ENCODE measurements at places on chromosomes 16 and 17.

DNA sequence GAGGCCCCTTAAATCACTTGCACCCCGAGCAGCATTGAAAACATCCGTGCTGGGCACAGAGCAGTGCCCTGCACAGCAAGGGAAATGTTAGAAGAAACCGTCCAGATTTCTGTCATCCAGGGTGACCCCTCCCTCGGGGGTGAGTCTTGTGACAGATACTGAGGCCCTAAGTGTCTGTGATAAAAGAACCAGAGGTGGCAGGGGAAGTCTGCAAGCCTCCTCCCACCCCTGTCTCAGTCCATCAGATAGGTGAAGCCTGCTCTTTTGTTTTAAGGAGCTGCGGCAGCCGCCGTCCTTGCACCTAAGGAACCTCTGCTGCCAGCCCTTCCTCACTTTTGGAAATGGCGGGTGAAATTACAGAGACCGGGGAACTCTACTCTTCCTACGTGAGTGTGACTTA, 845 bp upstream of the NAT9 start:
- no peak for DNase-seq

GRCh38 chr17:79950751-79951150, 84.9 kb downstream of the TBC1D16 start:
- DNase-seq, result no peak

- no peak for DNase-seq
Measured at GRCh38 chr16:1530883-1531637, 2.4 kb upstream of the TMEM204 start.

- no peak for DNase-seq
Measured at GRCh38 chr16:56190048-56190676, 1.1 kb upstream of the GNAO1 start.

DNA sequence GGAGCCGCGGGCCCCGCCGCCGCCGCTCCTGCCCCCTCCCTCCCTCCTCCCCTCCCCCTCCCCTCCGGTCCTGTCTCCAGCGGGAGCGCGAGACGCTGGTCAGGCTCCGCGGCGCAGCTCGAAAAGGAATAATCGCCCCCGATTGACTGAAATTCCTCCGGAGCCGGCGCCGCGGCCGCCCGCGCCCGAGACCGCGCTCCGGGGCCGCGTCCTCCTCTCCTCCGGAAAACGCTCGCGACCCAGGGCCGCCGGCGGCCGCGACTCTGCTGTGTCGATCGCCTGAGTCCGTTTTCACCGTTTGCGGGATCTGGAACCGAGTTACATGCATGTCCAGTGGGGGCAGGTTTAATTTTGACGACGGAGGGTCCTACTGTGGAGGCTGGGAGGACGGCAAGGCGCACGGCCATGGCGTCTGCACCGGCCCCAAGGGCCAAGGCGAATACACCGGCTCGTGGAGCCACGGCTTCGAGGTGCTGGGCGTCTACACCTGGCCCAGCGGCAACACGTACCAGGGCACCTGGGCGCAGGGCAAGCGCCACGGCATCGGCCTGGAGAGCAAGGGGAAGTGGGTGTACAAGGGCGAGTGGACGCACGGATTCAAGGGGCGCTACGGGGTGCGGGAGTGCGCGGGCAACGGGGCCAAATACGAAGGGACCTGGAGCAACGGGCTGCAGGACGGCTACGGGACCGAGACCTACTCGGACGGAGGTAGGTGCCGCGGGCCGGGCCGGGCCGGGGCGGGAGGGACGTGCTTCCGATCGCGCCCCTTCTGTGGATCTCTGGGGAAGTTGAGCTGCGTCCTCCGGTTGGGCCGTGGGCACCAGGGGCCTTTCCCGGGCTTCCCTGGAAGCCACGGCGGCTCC, 744 bp downstream of the JPH3 start:
- no peak for DNase-seq

- DNase-seq, result no peak
Measured at GRCh38 chr17:78255953-78256706, 24.7 kb downstream of the TMEM235 start.

- no peak for DNase-seq
Measured at GRCh38 chr16:63301349-63301748, 1265.1 kb upstream of the CDH8 start.

- no peak for DNase-seq
Measured at GRCh38 chr16:49458243-49458642, 84.6 kb downstream of the C16orf78 start.

DNA sequence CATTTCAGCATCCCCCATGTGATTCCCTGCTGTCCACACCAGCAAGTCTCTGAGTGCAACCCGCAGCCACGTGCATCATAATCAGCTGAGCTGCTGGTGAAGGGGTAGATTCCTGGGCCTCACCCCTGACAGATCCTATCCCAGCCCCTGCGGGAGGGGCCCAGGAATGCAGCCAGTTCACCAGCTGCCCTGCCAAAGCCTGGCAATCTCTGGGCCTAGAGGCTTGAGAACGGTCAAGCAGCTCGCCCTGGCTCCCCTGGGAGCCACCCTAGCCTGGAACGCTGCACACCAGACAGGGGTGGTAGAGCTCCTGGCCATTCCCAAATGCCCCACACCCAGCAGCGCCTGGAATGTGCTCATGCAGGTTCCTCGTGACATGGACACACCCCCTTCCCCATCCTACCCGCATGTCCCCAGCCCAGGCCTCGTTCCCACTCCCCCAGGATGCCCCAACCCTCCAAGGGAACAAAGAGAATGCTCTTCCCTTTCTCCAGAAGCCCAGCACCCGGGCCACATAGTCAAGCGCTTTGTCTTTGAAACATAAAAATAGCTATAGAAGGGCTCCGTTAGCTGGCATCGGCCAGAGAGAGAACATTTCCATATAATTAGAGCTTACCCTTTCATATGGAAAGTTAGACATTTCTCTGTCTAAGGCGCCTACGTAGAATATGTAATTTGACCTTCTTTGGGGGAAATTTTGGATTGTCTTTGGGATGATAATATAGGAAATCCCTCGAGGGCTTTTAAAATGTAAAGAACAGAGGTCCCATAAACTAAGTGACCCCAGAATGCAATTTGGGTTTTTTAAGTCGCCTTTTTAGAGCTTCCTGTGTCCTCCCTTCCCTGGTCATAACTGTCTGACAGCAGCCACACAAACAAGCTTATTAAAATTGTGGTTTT, 3.4 kb downstream of the CEP295NL start:
- no peak for DNase-seq

DNA sequence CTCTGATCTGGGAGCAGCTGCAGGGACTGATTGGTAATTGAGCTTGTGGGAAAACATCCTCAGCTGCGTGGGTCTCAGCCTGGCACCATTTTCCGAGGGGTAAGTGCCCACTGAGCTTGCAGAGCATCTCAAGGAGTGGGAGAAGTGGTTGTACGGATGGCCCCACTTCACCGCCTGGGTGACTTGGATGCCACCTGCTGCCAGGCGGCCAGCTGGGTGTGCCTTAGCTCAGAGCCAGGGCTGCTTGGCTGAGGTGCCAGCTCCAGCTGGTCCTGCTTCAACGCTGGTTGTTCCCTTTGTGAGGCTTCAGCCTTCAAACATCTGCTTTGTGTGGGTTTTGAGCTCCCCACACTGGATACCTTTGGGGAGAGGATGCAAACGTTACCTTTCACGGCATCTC, 482.7 kb upstream of the EEF2KMT start:
- no peak for DNase-seq

DNA sequence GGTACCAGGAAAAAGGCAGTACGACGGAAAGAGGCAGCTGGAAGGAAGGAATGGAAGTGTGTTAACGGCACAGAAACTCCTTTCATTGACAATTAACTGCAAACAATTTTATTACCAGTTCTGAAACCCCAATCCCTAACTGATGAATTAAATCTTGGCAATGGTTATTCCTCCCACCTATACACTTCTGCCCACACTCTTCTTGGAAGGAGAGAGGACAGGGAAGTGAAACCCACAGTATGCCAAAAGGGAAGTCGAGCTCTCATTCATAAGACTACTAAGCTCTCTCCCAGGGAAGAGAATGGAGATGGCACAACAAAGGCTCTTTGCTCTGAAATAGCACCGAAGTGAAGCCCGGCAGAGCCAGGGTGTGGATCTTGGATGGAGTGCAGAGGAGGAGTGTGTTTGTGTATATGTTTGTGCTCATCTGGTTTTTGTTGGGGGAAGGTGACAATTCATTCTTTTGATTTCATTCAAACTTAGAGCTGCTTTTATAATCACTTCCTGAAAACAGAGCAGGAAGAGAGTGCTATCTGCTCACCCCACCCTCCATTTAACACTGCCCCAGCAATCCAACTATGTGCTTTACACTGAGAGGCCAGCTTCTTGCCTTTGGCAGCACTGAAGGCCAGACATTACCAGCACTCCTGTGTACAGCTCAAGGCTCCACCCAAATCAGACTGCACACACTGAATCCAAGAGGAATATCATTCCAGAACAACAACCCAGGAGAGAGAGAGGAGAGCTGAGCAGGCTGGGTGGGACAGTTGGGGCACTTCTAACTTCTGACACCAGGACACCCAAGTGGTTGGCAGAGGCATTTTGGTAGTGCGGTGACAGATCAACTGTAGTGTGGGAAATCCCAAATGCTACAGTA, 68.7 kb downstream of the HIC1 start:
- no peak for DNase-seq

DNA sequence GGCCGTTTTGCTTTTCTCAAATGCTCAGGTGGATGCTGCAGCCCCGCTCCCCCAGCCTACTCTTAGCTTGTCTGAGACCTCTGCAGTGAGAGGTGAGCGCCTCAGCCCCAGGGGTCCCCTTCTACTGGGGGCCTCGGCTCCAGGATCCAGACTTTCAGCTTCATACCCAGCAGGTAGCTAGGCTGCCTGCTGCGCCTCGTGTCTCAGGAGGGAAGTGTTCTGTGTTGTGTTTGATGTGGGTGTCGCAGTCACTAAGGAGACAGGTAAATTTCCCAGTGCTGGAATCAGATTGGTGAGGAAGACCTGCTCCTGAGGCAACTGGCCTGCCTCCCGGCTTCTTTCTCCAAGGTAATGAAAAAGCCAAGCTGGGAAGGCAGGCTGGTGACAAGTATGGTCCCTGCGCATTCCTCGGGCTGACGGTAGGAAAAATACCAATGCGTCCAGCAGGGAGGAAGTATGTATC, 604.0 kb upstream of the SALL1 start:
- no peak for DNase-seq

GRCh38 chr16:14652726-14653125, 20.0 kb downstream of the BFAR start:
- no peak for DNase-seq

DNA sequence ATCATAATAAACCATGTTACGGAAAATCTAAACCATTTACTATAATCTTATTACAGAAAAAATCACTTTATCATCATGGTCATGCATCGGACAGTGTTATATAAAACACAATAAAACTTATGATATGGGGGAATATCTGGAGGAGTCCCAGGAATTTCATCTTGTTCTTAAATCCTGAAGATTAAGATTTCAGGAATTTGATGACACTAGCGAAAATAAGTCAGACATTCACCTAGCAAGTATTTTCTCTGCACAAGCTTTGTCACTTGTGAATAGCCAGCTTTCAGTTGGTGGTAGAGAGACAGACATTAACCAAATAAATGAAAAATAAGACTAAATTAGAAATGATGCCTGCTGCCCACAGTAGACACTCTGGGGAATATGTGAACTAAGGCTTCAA, 410.0 kb downstream of the RBFOX1 start:
- DNase-seq, result no peak

DNA sequence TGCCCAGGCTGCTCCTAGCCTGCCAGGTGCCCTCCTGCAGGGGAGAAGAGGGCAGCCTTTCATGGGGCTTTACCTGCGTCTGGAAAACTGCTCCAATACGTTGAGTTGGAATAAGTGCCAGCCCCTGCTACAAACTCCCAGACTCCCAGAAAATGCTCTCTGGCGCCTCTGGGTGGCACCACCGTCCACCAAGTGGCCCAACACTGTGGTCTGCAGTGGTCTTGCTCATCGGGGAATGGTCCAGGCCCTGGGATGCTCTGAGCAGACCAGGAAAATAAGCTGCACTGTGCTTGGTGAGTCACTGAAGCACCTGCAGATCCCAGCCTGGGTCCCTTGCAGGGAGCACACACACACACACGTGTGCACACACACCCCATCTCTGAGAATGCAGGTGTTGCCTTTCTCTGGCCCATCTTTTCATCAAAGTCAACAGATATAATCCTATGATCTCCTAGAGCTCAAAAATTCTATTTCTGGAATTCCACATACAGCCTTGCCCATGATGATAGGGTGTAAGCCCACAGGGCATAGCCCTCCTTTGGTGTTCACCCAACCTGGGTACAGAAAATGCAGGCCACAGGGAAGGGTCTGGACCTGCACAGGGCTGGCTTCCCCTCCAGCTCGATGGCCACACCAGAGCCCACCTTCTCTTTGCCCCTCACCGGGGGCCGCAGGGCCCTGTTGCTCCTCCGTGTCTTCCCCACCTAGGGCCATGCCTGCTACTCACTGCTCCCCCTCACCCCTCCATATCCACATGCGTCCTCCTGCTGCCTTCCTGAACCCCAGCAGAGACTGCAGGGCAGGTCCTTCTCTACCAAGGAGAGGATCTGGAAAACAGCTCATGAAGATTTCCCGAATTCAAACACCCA, 20.5 kb downstream of the CDIP1 start:
- no peak for DNase-seq

- no peak for DNase-seq
Measured at GRCh38 chr16:27598931-27599565, 49.1 kb downstream of the KATNIP start.

- DNase-seq, result no peak
Measured at GRCh38 chr17:79365836-79366770, 244.7 kb downstream of the RBFOX3 start.

DNA sequence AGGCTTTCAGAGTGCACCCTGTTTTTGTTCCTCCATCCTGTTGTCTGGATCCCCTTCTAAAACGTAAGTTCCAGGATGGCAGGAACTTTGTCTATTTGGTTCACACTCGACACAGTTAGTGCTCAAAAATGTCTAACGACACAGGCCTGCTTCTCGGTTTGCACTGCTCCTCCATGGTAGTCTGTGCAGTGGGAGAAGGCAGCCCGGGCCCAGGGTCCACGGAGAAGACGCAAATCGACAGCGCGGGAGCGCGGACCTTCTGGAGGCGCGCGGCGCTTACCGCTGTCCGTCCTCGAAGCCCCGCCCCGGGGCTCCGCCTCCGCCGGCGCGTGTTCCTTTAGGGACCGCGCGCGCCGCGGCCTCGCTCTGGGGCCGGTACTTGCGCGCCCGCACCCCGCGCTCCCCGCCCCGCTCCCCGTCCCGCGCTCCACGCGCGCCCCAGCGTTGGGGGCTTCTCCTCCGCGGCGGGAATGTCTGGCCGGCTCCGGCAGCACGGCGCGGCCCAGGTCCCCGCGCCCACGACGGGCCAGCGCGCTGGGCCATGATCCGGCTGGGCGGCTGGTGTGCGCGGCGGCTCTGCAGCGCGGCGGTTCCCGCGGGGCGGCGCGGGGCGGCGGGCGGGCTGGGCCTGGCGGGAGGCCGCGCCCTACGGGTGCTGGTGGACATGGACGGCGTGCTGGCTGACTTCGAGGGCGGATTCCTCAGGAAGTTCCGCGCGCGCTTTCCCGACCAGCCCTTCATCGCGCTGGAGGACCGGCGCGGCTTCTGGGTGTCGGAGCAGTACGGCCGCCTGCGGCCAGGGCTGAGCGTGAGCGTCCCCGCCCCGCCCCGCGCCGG, at the start of gene NT5M:
NT5M (plus strand) TSS at position 364 of the 837 bp plus-strand sequence; CDS start at position 542, 178 bp downstream.
- peak; percentile 52 for DNase-seq

Measured in stimulated activated CD8-positive, alpha-beta memory T cell treated with anti-CD3 and anti-CD28 coated beads, Interleukin-15, amount 100 ng/mL, for 4 hours (primary cell).